ENCODE measurements at places on chromosomes 4 and X. TPM values are rescaled to one million over a fixed set of nuclear protein-coding genes. Genes with fewer than 3 reads are reported as not detected.

Gene FABP2
- not detected for total RNA-seq

Gene SMIM10L2A
- 0.17 TPM for total RNA-seq

Gene FAM53A
- total RNA-seq = 0.67 TPM

Gene CITED1
- 1.3 TPM for total RNA-seq

Gene TMEM31
- total RNA-seq = not detected

Gene ADH7
- not detected for total RNA-seq

Gene KIF4A
- 23.3 TPM for total RNA-seq

Gene NPY2R
- 0.08 TPM for total RNA-seq

Gene VEGFC
- total RNA-seq = 15.7 TPM

Gene VCX3A
- not detected for total RNA-seq

Gene TRIM61
- total RNA-seq = not detected

Gene PSAPL1
- total RNA-seq = 0.10 TPM

Gene SCML1
- total RNA-seq = 6.7 TPM

Gene TCEAL7
- not detected for total RNA-seq

Gene YTHDC1
- total RNA-seq = 33.4 TPM

Gene SRPX2
- 3.3 TPM for total RNA-seq

Gene TMSB4X
- total RNA-seq = 5,391 TPM

Gene NR3C2
- total RNA-seq = not detected

Gene EVC2
- total RNA-seq = 2.5 TPM

Gene FGF13
- total RNA-seq = 0.14 TPM

Gene SOX3
- not detected for total RNA-seq

Gene MTNR1A
- 0.49 TPM for total RNA-seq

Gene DTHD1
- not detected for total RNA-seq

Gene IQCM
- not detected for total RNA-seq

Gene TCEAL6
- total RNA-seq = not detected

Gene BMX
- total RNA-seq = not detected

Gene AKAP4
- total RNA-seq = not detected

Gene TMPRSS11A
- total RNA-seq = not detected

Gene GLUD2
- 2.9 TPM for total RNA-seq

Gene RBMXL3
- not detected for total RNA-seq

Gene GPRASP1
- total RNA-seq = 0.30 TPM

Gene SHROOM3
- 3.6 TPM for total RNA-seq

Gene NHSL2
- total RNA-seq = 0.38 TPM

Gene REELD1
- not detected for total RNA-seq

Gene BCLAF3
- 3.5 TPM for total RNA-seq

Gene SERPINA7
- total RNA-seq = not detected

Gene PHOX2B
- not detected for total RNA-seq

Gene SSX1
- not detected for total RNA-seq

Gene SYNPO2
- total RNA-seq = 1.7 TPM

Gene HEPH
- total RNA-seq = not detected

Gene ADH1C
- total RNA-seq = not detected

Gene HMGB2
- total RNA-seq = 107 TPM

Gene IL21
- total RNA-seq = not detected

Gene POU3F4
- not detected for total RNA-seq

Gene NAA11
- total RNA-seq = not detected

Gene ENPP6
- total RNA-seq = not detected

Gene RTL3
- total RNA-seq = not detected

Gene MAGEA10
- total RNA-seq = 0.04 TPM

Gene MAGEB17
- not detected for total RNA-seq

Gene HSFX2
- not detected for total RNA-seq

Gene USP46
- total RNA-seq = 6.8 TPM

Gene SAT1
- total RNA-seq = 372 TPM

Gene BST1
- 18.5 TPM for total RNA-seq

Gene ARSD
- total RNA-seq = 14.6 TPM

All from A549 treated with DMSO at 1 μM for 4 hours (cell line).